ENCODE measurements at places on chromosomes 3 and 15.

DNA sequence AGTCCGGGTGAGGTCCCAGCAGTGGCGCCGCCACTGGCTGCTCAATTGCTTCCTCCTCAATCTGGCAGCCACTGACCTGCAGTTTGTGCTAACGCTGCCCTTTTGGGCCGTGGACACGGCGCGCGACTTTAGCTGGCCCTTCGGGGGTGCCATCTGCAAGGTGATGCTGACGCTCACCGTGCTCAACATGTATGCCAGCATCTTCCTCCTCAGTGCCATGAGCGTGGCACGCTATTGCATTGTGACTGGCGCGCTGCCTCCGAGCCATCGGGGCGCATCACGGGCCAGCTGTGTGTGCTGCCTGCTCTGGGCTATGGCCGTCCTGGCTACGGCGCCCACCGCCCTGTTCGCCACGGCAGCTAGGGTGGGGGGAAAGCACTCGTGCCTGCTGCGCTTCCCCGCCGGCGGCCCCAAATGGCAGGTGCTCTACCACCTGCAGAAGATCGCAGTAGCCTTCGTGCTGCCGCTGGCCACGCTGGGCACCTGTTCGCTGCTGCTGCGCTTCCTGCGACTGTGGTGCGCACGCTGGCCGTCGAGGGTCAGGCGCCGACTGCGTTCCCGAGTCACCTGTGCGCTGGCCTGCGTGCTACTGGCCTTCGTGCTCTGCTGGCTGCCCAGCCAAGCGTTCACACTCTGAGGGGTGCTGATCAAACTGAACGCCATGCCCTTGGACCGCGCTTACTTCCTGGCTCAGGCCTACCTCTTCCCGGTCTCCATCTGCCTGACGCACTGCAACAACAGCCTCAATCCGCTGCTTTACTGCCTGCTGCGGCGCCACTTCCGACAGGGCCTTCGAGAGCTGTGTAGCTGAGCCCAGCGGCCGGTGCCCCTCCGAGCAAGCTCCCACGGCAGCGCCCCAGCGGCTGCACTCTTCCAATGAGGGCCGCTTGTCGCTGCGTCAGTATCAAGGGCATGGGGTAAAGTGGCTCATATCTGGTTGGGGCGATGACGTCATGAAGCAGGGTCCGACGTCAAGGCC, 20.3 kb upstream of the ADAMTS7 start:
- no peak for DNase-seq

DNA sequence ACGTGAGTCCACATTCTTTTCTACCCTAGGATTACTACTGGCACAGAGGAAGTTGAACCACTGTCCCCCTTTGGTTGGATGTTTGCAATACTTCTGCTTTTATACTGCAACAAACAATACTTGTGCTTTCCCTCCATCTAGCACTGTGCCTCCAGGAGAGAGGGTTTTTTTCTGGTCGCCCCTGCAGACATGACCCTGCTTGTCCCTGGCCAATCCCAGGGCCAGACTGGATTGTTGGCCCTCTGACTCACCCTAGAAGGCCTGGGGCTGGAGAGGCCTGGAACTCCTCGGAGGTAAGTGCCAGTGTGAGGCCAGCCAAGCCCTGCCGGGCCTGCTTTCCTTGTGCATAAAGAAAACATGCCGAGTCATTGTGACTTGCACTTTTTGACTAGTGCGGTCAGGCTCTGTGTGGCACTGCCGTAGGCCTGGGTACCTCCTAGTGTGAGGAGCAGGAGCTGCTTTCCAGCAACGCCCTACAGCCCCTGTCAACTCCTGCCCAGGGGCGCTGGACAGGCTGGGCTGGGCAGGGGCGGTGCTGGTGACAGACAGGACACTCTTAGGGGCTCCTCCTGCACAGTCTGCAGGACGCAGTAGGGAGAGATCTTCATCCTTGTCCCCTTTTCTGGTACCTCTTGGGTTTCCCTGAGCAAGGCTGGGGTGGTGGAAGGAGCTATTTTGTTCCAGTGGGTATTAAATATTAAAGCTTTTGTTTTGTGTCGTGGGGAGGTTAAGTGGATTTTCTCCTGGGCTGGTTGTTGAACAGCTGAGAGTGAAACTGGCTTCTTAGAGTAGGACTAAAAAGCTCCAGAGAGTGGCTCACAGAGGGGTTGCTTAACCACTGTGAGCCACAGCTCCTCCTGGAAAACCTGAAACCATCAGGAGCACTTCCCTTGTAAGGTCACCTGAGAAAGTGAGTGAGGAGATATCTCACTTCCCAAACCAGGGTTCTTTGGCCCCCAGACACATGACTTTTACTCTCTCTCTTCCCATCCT, 14.4 kb upstream of the TKT start:
- DNase-seq: peak; percentile 86

DNA sequence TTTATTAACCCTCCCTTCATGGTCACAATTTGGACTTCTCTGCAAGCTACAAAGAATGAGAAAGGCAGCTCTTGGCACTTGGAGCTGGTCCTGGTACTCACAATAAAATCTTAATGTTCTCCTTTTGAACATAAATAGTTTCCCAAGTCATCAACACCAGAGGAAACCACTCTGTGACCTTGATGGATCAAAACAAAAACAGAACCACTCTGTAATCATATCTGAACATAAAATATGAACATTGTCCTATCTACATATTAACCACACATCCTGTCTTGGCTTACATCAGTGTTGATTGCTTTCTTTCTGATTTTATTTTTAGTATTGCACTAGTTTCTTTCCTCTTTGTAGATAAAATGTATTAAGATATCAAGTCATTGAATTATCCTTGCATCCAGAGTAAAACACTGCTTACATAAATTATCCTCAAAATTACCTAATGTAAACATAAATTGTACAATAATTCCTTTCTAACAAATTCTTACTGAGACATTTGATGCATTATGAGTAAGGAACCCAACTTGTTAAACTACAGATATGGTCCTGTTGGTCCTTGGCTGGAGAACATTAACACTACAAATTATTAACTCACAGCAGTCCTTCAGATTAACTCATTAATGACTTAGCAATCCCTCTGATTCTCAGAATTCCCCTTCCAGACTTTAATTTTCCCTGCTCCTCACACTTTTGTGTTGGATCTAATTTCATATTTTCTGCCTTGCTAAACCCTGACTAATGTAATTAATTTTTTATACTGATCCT, 860.5 kb downstream of the DIPK2A start:
- DNase-seq: no peak

DNA sequence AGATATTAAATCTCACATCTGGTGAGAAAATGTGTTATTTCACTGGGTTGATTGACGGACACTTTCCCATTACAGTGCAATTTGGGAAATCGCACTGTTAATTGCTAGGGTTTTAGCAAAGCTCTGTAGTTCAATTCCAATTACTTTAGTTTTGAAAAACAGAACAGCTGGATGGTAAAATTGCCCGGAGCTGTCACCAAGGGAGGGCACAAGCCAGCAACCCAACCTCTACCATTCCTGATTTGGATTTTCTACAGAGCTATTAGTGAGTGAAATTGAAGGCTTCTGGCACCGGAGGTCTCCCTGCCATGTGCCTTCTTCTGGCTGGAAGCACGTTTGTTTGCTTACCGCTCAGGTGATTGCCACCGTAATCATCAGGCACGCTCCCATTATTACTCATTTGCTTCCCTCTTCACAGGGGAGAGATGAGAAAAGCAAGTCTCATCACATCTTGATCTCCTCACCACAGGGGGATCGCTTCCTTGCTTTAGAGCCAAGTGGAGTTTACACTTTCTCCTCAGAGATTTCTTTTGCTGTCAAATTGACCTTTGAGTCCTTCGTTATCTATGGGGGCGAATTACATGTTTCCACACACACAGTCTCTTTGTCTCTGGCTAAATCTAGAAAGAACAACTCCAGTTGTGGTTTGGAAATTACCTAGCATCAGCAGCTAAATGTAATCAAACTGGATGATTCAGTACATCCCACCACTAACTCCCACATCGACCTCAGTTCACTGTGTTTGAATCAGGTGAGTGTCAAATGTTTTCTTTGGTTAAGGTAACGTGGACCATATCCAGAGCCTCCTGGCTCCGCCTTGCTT, 421.7 kb upstream of the GOLIM4 start:
- no peak for DNase-seq

- DNase-seq: no peak
Observed at GRCh38 chr3:52205727-52206372, 7.9 kb downstream of the ALAS1 start.

DNA sequence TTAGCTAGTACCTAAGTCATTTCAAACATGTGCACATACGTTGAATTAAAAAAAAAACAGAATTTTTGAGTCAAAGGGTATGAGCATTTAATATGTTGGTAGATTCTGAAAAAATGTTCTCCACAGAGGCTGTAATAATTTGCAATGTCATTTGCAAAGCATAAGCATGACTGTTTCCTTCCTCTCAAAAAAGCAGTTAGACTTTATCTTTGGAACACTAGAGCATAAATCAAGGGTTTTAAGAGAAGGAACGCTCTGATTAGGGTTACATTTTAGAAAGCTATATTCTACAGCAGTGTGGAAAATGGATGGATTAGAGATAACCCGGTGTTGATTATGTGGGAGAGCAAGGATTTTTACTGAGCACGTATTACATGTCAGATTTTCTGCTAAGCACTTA, 193.7 kb downstream of the WDR72 start:
- DNase-seq: no peak

DNA sequence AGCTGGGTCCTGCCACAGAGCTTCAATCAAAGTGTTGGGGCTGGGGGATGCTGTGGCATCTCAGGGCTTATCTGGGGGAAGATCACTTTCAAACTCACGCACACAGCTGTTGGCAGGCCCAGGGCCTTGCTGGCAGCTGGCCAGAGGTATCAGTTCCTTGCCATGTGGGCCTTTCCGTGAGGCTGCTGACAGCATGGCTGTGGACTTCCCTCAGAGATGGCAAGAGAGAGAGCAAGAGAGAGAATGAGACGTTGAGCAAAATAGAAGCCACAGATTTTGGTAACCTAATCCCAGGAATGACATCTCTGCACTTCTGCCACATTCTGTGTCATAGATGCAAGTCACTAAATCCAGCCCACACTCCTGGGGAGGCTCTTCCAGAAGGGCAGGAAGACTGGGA, 91.0 kb downstream of the TPRG1 start:
- DNase-seq: no peak

- no peak for DNase-seq
Observed at GRCh38 chr3:111910806-111911205, 51.7 kb downstream of the PHLDB2 start.

DNA sequence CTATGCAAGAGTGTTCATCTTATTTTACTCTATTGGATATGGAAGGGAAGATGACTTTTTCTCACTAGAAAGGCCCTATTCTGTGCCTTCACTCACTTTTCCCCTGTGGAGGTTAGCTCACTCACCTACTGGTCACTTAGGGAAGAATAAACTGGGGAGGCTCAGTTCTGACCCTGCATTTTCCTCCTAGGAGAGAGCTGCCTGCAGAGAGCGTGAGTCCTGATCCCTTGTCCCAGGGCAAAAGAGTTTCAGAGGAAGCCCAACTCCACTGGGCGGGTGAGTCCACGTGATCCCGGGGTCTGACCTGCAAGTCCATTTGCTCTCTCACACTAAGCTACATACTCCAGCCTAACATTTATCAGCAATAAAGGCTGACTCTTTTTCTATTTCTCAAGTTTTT, 8.4 kb downstream of the MORC1 start:
- no peak for DNase-seq

Measured in tibial artery (tissue), 4 donors.